ENCODE measurements at places on chromosomes 12 and 14.

DNA sequence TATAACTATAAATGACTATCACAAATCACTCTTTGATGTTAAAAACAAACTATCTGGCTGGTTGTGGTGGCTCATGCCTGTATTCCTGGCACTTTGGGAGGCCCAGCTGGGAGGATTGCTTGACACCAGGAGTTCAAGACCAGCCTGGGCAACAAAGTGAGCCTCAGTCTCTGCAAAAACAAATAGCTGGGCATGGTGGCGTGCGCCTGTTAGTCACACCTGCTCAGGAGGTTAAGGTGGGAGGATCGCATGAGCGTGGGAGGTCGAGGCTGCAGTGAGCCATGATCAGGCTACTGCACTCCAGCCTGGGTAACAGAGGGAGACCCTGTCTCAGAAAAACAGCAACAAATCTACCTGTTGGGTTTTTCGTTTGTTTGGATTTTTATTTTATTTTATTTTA lies 5.4 kb downstream of the TXNRD1 start:
- H3K4me1 ChIP-seq = no peaks in the 10 kb centered on the region
- H3K27ac ChIP-seq = no peak overlapping the region
- no peaks in the 10 kb centered on the region for H3K27me3 ChIP-seq
- H3K36me3 ChIP-seq = no peaks in the 10 kb centered on the region
- DNase-seq = no peak
- H3K4me3 ChIP-seq = no peak overlapping the region

DNA sequence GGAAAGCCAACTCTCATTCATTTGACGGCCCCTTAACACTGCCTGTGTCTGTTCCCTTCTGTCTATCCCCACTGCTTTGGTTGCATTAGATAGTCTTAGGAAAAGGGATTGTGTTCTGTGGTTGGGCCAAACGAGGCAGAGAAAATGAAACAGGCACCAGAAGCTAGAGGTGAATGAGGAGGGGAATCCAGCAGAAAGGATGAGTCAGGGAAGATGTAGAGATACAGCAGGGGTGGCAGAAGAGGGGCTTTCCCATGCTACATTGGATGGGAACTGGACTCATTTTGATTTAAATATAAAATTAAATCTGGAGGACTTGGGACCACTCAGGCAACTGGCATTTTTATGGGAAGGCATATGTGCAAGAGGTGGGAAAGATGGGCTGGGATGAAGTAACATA lies 43.3 kb downstream of the OTOGL start:
- H3K27me3 ChIP-seq = no peaks in the 10 kb centered on the region
- DNase-seq = no peak
- no peaks in the 10 kb centered on the region for H3K4me1 ChIP-seq

DNA sequence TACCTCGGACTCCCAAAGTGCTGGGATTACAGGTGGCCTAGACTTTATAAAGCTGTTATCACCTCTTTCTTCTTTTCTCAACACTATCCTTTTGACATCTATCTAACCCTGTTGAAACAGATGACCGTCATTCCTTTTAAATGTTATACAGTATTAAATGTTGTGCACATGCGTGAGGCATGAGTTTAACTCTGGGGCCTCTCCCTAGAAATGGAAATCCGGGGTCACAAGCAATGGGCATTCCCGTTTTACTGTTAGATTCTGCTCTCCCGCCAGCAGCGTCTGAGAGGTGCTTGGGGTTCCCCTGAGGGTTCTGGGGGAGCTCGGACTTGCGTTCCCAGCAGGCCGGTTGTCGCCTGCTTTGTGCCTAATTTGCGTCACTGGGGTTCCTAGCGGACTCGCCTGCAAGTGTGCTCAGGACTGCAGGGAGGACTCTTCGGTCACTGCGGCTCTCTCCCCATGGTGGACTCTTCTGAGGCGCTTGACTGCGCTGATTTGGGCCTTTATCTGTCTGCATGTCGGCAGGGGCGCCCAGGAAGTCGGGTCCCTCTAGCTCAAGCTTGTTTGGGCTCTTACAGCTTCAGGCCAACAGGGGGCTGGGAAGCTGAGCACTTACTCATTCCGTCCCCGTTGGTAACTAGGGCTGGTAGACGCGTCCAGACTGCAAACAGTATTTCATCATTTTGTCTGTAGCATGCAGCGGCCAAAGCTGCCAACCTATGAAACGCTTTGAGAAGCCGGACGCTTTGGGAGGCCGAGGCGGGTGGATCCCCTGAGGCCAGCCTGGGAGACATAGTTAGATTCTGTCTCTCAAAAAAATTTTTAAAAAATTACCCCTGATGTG lies 1.2 kb upstream of the RAN start:
- H3K27me3 ChIP-seq = no peaks in the 10 kb centered on the region
- peaks cover 29% of the 10 kb centered on the region for H3K36me3 ChIP-seq
- H3K4me1 ChIP-seq = peaks cover 3% of the 10 kb centered on the region
- peak overlapping the region; percentile 39 for H3K4me3 ChIP-seq

GRCh38 chr12:123943816-123944215 lies 28.8 kb downstream of the CCDC92 start:
- H3K27ac ChIP-seq = no peak overlapping the region
- H3K27me3 ChIP-seq = no peaks in the 10 kb centered on the region
- no peaks in the 10 kb centered on the region for H3K36me3 ChIP-seq
- H3K4me3 ChIP-seq = no peak overlapping the region
- no peaks in the 10 kb centered on the region for H3K4me1 ChIP-seq
- DNase-seq = no peak

- no peak for DNase-seq
- H3K4me1 ChIP-seq = no peaks in the 10 kb centered on the region
- H3K36me3 ChIP-seq = no peaks in the 10 kb centered on the region
- no peak overlapping the region for H3K4me3 ChIP-seq
- no peak overlapping the region for H3K27ac ChIP-seq
- no peaks in the 10 kb centered on the region for H3K27me3 ChIP-seq
Measured at GRCh38 chr12:33546004-33546403, 106.4 kb upstream of the SYT10 start.

- no peak for DNase-seq
- no peaks in the 10 kb centered on the region for H3K36me3 ChIP-seq
- H3K27me3 ChIP-seq = no peaks in the 10 kb centered on the region
- H3K4me3 ChIP-seq = no peak overlapping the region
- H3K4me1 ChIP-seq = no peaks in the 10 kb centered on the region
Measured at GRCh38 chr14:83887866-83888265, 1642.1 kb upstream of the FLRT2 start.

DNA sequence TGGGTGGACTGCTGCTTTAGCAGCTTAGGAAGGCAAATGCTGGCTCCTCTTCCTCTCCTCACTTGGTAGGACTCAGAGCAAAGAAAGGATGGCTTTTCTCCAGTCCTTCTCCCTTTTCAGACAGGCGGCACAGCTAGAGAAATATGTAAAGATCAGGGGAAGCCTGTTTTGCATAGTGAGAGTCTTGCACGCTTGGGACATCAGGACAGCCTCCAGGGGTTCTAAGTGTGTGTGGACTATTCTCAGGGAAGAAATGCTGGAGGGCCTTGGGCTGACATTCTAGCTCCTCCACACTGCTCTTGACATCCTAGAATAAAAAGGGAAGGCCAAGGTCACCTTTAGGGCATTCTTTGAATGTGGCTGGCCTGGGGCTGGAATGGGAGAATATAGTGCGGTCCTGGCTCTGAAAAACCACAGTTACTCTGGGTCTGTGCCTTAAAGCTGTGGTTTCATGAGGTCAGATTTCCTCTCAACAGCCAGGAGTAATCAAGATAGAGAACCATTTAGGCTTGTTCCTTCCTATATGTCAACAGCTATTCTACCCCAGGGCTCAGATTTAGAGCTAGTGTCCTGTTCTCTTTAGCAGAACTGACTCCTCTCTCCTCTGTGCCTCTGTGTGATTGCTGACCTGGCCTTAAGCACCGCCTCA lies 24.3 kb downstream of the CMA1 start:
- no peak for DNase-seq
- no peak overlapping the region for H3K27ac ChIP-seq
- no peaks in the 10 kb centered on the region for H3K27me3 ChIP-seq

GRCh38 chr14:36583242-36583892 lies 953 bp upstream of the NKX2-8 start:
- no peak for DNase-seq
- H3K4me1 ChIP-seq = peaks cover 15% of the 10 kb centered on the region
- H3K27me3 ChIP-seq = peaks cover 100% of the 10 kb centered on the region
- H3K27ac ChIP-seq = no peak overlapping the region
- H3K4me3 ChIP-seq = no peak overlapping the region

GRCh38 chr14:61280092-61280525 lies 1.0 kb downstream of the TMEM30B start:
- H3K4me1 ChIP-seq = peaks cover 4% of the 10 kb centered on the region
- DNase-seq = no peak
- H3K36me3 ChIP-seq = no peaks in the 10 kb centered on the region

DNA sequence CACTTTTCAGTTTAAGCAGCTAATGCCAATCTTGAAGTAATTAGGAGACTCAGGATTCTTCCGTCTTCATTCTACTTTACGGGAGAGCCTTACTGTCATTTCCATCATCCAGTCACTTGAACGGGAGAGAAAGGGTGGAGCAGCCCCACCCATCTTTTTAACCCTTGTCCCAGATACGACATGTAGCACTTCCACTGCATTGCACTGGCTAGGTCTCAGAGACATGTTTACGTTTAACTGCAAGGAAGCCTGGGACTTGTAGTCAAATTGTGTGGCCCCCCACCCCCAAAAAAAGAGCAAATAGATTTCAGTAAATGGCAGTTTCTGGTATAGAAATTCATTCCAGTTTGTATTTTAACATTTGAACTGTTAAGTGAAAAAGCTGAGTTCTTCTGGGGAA lies 46.1 kb upstream of the SYT1 start:
- no peaks in the 10 kb centered on the region for H3K4me1 ChIP-seq
- no peak overlapping the region for H3K4me3 ChIP-seq
- DNase-seq = no peak
- no peaks in the 10 kb centered on the region for H3K27me3 ChIP-seq
- no peak overlapping the region for H3K27ac ChIP-seq

DNA sequence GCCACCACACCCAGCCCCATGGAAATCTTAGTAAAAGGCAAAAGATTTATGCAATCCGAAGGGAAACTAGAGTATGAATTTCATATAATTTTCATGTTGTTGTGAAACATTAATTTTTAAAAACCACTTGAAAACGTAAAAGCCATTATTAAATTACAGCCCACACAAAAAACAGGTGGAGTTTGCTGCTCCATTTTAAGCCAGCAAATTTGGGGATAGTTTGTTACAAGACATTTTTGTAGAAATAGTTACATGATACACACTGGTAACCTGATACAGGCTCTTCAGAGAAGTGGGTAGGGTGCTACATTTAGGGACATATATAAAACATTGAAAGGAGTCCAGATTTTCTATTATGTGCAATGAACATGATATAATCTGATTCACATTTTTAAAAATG lies 17.6 kb downstream of the GNPTAB start:
- no peak for DNase-seq
- H3K27ac ChIP-seq = no peak overlapping the region
- H3K36me3 ChIP-seq = no peaks in the 10 kb centered on the region
- no peak overlapping the region for H3K4me3 ChIP-seq

DNA sequence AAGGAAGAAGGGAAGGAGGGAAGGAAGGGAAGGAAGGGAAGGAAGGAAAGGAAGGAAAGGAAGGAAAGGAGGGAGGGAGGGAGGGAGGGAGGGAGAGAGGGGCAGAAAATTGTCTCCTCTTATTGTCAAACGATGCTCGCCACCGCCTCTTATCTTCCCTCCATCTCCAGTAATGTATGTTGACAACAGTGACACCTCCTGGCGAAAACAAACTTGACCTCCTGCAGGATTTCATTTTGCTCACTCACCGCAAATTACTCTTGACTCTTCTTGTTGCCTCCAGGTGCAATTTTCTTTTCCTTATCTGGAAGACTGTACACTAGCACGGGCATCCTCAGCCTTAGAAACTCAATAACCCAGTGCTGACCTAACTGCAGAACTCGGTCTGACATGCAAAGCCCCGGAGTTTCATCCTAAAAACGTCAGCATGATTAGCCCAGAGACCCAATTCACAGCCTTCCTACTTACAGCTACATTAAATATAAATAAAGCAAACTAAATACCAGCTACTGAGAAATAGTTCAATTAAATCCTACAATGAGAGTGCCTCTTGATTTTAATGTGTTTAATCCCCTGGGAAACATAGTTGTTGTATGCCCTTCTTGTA lies 512.4 kb upstream of the TMPO start:
- no peak overlapping the region for H3K4me3 ChIP-seq
- no peaks in the 10 kb centered on the region for H3K27me3 ChIP-seq
- no peak overlapping the region for H3K27ac ChIP-seq
- H3K36me3 ChIP-seq = no peaks in the 10 kb centered on the region
- DNase-seq = peak; percentile 75

DNA sequence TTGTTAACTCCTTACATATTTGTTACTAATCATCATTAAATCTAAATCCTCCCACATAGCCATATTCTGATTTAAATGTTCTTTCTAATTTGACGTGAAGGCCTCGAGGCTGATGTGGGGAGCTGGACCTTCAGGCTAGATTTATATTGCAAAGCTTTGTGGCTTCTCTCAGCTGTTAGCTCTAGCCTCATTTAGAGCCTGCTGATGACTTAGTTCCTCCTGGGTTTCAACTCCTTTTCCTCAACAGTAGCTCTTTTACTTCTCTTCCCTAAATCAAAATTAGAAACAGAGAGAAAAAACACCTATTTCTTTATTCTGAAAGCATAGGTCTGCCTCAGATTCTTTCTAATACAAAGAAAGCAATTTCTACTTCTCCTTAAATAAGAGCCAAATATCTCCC lies 477.5 kb upstream of the CCDC196 start:
- H3K27me3 ChIP-seq = no peaks in the 10 kb centered on the region
- no peaks in the 10 kb centered on the region for H3K36me3 ChIP-seq
- no peak overlapping the region for H3K4me3 ChIP-seq
- H3K4me1 ChIP-seq = peaks cover 3% of the 10 kb centered on the region
- DNase-seq = no peak

- H3K4me3 ChIP-seq = peak within 1 kb of the TSS; percentile 77
- peaks cover 2% of the 10 kb centered on the region for H3K27me3 ChIP-seq
- H3K4me1 ChIP-seq = peaks cover 23% of the 10 kb centered on the region
- peak within 1 kb of the TSS; percentile 88 for H3K27ac ChIP-seq
- H3K36me3 ChIP-seq = no peaks in the 10 kb centered on the region
- peak; percentile 75 for DNase-seq
Measured at GRCh38 chr12:29148911-29149690, at the start of gene FAR2. TSS of gene FAR2 (plus strand) at chr12:29149278. CDS start at chr12:29270450, 121,172 bp downstream.

DNA sequence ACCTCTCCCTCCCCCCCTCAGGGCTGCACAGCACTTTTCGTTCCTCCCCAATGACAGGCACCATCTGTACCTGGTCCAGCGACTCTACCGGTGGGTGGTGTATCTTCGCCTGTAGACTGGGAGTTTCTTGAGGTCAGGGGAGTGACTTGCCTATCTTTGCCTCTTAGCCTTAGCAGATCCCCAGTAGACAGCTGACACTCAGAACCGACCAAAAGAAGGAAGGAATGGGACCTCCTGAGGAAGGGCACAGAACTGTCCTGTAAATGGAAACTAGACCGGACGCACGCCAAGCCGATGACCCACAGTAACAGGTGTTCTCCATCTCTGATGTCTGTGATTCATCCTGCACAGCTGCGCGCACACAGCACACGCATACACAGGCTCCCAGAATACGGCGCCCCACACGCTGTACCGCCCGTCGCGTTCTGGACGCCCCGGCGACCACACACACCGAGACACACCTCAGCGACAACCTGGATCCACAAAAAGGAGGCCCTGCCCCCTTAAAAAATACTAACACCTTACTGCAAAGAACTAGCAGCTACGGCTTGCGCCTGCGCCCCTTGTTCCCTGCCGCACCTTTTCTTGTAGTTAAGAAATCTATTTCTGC lies 673 bp upstream of the TTC9 start:
- H3K27me3 ChIP-seq = no peaks in the 10 kb centered on the region
- H3K4me1 ChIP-seq = peaks cover 21% of the 10 kb centered on the region
- no peaks in the 10 kb centered on the region for H3K36me3 ChIP-seq
- DNase-seq = peak; percentile 66

- no peak overlapping the region for H3K4me3 ChIP-seq
- H3K27me3 ChIP-seq = no peaks in the 10 kb centered on the region
- no peaks in the 10 kb centered on the region for H3K4me1 ChIP-seq
- H3K36me3 ChIP-seq = no peaks in the 10 kb centered on the region
- DNase-seq = no peak
Measured at GRCh38 chr14:34128665-34129064, 177.8 kb upstream of the EGLN3 start.
